NT2/D1 (cell line): ENCODE measurements at places on chromosomes 2 and 18.

- no peak for DNase-seq
Observed at GRCh38 chr2:236307641-236308040, 43.4 kb upstream of the ASB18 start.

- DNase-seq, result peak; percentile 30
Observed at GRCh38 chr2:60215386-60215901, 338.0 kb downstream of the BCL11A start.

GRCh38 chr2:141207036-141207385, 923.8 kb downstream of the LRP1B start:
- no peak for DNase-seq

DNA sequence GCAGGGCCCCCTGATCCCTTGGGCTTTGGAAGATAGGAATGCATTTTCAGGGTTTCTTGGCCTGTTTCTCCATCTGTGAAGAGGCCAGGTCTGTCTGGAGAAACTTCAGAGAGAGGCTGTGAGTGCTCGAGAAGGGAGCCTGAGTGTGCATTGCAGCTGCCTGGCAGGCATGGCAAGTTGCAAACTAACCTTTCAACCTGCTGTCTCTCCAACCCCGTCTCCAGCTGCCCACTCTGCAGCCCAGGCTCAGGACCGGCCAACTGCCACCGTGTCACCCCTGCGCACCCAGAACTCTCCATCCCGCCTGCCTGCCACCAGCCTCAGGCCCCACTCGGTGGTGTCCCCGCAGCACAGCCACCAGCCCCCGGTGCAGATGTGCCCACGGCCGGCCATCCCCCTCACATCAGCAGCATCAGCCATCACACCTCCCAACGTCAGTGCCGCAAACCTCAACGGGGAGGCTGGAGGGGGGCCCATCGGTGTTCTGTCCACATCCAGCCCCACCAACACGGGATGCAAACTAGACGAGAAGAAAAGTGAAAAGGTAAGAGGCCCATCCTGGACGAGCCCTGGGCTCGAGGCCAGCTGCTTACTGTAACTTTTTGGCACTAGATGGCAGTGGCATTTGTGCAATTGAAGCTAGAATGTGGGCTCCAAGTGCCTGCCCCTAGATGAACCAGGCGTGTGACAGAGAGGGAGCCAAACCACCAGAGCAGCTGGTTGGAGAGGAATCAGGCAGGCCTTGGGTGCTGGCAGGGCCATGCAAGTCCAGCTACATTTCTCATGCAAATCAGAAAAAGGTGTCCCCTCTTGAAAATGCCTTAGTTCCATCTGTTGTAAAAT, 164.6 kb downstream of the SEPTIN10 start:
- DNase-seq, result no peak

- DNase-seq, result no peak
Observed at GRCh38 chr18:57445488-57446319, 10.5 kb downstream of the ONECUT2 start.

DNA sequence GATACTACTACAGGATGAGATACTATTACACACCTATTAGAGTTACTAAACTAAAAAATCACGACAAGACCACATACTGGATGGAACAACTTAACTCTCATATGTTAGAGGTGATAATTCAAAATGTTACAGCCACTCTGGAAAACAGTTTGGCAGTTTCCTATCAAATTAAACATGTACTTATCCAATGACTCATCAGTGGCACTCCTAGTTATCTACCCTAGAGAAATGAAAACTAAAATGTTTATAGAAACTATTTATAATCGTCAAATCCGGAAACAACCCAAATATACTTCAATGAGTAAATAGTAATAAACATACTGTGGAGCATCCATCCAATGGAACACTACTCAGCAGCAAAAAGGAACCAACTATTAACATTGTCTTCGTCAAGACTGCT, 137.0 kb upstream of the RBBP8 start:
- DNase-seq, result no peak

DNA sequence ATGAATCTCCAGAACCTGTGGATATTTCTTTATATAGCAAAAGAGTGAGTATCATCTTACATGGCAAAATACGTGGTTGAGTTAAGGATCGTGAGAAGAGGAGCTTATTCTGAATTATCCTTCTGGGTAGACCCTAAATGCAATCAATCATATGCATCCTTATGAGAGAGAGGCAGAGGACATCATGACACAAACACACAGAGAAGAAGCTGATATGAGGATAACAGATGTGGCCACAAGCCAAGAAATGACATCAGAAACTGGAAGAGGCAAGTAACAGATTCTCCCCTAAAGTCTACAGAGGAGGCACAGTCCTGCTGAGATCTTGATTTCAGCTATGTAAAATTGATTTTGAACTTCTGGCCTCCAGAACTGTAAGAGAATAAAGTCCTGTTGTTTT, 730.2 kb upstream of the ZNF804A start:
- no peak for DNase-seq

DNA sequence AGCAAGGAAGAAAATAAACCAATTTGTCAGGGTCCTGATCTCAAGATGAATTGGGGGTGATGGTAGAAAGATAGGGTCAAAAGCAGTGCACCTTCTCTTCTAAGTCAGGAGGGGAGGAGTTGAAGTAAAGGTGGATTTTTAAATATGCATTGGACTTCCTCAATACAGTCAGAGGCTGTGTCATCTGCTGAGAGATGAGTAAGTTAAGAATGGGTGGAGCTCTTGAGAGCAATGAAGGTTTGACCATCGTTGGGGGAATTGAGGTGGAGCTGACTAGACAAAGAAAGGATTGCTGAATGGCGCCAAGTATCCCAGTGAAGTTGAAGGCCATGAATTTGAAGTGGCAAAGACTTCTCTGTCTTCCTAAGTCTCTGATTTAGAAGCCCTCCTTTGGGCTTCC, 18.4 kb upstream of the CPO start:
- no peak for DNase-seq

- DNase-seq, result no peak
Observed at GRCh38 chr18:11760498-11761167, 71.6 kb downstream of the GNAL start.

GRCh38 chr2:157785866-157786662, 90.1 kb downstream of the ACVR1 start:
- no peak for DNase-seq

GRCh38 chr2:66440708-66441497, 6.0 kb downstream of the MEIS1 start:
- DNase-seq, result no peak

GRCh38 chr2:43454791-43455190, 141.0 kb downstream of the THADA start:
- no peak for DNase-seq

DNA sequence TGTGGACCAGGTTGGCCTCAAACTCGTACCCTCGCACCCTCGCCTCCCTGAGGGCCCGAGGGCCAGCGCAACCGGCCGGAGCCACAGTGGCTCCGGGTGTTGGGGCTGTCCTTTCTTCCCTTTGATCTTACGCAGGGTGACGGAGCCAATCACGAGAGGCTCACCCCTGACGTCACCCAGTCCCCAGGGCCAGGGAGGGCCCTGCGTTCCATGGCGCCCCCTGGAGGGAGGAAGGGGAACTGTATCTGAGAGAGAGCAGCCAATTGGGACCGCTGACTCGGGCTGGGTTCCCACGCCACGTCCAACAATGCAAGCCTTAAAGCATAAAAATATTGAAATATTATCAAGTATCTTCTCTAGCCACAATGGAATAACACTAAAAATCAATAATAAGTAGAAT, 432.8 kb upstream of the LRRTM4 start:
- DNase-seq, result no peak

DNA sequence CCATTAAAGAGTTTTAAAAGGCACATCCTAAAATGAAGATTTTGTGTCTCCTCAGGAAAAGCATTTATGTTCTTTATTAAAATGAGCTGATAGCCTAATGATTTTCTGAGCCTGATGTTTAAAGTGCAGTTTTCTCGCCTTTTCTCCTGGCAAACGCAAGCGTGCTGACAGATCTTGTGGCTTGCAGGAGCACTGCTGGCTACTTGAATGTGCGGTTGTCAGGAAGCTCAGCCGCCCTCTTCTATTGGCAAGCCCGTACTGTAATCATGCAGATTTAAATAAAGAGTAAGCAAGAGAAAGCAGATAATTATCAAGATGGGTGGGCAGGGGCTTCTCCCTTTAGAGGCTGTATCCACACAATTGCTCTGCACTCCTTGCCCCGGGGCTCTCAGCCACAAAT, 139.5 kb upstream of the SPHKAP start:
- no peak for DNase-seq

GRCh38 chr2:72289283-72289682, 141.6 kb upstream of the CYP26B1 start:
- no peak for DNase-seq

DNA sequence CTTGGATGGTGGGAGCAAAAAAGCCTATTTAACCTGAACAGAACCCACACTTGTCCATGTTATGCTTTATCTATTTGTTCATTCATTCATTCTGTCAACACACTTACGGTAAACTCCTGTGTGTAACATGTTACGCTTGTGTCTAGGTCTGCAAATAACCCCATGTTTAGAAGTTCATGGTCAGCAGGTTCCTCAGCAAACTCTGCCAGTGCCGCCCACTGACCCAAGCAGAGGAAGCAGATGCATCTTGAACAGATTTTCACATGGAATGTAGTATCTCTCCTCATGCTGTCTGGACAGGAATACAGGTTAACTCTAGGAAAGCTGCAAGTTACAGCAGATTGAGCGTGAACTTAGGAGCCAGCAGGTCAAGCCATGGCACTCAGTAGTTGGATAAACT, 213.7 kb upstream of the COPS8 start:
- no peak for DNase-seq

DNA sequence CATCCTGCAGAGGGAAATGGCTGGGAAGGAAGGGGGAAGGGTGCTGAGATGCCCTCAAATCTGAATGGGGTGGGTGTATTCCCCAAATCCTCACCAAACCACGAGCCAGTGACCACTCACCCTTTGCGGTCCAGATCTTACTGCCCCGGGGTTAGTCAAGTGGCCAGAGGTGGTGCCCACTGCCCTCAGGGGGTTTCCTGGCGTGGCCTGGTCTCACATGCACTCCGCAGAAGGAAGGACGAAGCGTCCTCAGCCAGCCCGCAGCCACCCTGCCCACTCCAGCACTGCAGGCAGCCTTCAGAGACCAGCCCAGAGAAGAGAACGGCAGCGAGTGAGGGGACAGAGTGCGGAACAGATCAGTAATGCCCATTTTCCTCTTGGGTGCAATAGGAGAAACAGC, 50.4 kb downstream of the IL1RL2 start:
- no peak for DNase-seq

DNA sequence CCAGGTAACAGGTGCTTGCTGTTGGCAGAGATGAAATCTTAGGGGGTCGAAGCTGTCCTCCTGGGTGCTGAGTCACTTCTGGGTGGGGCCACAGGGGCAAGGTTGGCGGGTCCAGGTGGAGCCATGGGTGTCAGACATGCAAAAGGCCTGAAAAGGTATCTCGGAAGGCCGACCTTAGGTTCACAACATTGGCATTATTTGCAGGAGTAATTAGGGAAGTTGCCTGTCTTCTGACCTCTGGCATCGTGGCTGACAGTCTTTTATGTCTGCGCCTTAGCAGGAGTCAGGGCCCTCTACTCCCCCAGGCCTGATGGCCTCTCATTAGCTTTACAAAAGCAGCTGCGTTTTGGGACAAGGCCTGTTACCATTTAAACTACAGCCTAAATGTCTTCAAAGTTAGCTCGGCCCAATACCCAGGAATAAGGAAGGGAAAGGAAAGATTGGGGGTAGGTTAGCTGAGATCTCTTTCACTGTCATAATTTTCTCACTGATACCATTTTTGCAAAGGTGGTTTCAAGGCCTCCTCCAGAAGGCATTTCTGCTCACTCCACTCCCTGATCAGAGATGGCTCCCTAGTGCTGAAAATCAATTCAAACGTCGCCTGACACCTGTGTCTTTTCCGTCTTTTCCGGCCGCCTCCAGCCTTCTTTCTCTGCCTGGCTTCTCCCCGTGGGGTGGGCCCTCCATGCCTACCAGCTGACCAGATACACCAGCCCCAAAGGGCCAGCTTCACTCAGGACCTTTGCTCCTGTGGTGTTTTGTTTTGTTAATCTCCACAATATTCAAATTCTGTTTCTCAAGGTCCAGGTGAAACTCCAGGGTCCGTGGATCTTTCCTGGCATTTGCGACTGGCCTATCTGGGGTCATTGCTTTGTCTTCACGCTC, 90.8 kb downstream of the RHOB start:
- no peak for DNase-seq

DNA sequence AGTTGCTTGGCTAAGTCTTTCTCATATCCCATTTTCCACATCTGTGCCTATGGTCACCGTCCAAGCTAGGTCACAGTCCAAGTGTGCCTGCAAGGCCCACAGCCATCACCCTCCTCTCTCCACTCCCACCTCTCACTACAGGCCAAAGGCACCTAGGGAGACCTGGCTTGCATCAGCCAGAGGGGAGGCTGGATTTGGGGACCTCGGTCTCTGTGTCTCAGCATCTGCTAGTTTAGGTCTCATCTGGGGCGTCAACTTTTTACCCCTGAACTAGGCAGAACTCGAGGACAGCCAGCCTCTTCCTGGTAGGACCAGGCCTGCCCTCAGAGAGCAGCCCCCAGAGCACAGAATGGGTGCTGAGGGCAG, 217.1 kb downstream of the DYSF start:
- DNase-seq, result no peak

DNA sequence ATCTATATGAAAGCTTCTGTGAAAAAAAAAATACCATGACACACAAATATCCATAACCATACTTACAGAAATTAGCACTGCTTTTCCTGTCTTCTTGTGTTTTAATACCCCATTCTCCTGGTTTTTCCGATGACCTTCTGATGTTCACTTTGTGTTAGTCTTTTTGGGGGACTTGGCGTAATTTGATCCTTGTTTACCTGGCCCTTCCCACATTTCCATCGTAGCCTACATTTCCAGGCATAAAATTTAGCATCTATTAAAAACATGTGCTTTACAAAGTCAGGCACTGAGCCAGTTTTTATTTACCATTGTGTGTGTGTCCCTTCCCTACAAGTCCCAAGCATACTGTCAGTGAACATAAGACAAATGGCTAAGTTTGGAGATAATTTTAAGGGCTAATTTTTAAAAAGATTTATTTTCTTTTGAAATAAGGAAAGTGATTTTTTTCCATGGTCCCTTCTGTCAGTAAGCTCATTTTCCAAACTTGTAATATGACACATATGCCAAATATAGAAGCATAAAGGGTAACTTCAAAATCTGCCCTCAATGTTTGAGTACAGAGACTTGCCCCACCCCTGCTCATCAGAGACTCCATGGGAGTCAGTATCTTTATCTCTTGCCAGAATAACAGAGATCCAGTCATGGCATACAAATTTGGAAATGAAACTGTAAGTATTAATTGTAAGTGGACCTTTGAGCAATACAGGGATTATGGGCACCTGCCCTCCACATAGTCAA, 27.3 kb downstream of the SESTD1 start:
- DNase-seq, result no peak

DNA sequence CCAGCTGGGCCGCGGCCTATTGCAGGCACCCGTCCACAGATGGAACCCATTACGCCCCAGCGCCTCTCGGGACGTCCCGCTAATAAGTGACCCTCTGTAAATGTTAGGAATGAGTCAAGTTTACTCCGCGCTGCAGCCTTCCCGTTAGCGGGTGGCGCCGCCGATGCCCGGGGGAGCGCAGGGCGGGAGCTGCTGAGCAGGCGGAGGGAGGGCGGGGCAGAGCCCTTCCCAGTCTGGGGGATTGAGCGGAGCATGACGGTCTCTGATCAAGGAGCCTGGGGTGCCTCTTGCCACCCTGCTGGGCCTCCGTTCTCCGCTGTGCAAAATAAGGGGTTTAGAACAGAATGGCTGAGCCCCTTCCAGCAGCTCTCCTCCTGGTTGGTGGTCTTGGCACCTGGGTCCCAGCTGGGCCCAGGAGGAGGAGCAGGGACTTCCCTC, 10.5 kb downstream of the CROCC2 start:
- no peak for DNase-seq

- no peak for DNase-seq
Observed at GRCh38 chr2:181465676-181466375, 8.6 kb downstream of the ITGA4 start.
